Activated T-cell treated with anti-CD3 and anti-CD28 coated beads, Interleukin-2, amount 50 U/mL, for 72 hours (primary cell): ENCODE measurements at places on chromosomes 6 and 20. TPM values are rescaled to one million over a fixed set of nuclear protein-coding genes. Genes with fewer than 3 reads are reported as not detected.

- DNase-seq, result no peak
These were observed 85.7 kb downstream of the TMEM170B start for GRCh38 chr6:11623272-11623671.

The TASP1 gene
- total RNA-seq, result 9.8 TPM

GRCh38 chr20:48489046-48489463 is 338.7 kb downstream of the PREX1 start:
- no peak for DNase-seq

The DDR1 gene
- 11.6 TPM for total RNA-seq

GRCh38 chr6:141024526-141024925 is 1108.2 kb upstream of the GJE1 start:
- DNase-seq, result no peak

DNA sequence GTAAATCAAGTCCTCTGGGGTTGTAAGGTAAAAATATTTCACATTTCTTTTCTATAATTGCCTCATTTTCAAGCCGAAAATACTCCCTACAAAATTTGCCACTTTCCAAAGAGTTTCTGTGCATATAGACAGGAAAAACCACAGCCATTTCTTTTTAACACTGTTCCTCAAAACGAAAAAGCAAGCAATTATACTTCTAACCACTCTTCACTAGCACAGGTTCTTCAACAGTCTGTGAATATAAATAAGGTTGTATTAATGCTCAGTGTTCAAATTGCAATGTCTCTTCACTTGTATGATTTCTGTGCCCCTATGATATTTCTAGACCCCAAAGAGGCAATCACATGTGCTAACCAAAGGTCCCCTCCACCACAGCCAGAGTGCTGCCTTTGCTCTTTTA is 206.0 kb downstream of the SIM1 start:
- DNase-seq, result no peak

DNA sequence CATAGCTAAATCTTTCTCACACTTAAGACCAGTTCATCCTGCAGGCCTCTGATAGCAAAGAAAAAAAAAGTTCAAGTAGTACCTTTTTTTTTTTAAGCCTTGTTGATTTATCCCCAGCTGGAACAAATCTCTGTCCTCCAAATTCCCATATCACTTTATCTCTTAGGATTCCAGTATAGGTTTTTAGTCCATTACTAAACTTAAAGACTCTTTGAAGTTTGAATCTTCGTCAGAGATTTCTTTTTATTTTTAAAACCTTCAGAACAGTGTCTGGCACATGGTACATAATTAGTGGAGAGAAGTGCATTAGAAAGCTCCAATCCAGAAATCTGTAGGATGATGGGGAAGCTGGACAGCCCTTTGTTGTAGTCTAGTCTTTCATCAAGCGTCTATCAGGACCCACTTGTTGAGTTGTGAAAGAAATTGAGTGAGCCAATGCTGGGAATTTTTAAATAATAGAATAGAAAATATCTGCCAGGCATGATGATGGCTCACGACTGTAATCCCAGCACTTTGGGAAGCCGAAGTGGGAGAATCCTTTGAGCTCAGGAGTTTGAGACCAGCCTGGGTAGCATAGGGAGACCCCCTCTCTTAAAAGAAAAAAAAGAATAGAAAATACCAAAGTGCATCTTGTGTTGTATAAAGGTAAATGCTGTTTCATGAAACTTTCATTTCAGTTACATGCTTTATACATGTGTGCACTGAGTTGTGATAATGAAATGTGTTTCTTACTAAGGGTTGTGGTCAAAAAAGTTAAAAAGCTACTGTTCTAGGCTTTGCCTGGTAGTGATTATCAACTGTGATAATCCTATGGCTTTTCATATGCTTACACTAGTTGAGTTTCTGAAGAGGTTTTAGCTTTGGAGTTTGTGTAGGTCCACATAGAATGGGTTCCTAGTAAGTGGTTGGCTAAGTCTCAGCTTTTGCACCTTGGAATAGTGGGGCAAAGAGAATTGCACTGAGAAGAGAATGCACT is 3.2 kb downstream of the NFYA start:
- DNase-seq, result no peak
